Right cardiac atrium (tissue), 5 donors: ENCODE measurements at places on chromosomes 3 and 15. TPM values are rescaled to one million over a fixed set of nuclear protein-coding genes. Genes with fewer than 3 reads are reported as not detected.

DNA sequence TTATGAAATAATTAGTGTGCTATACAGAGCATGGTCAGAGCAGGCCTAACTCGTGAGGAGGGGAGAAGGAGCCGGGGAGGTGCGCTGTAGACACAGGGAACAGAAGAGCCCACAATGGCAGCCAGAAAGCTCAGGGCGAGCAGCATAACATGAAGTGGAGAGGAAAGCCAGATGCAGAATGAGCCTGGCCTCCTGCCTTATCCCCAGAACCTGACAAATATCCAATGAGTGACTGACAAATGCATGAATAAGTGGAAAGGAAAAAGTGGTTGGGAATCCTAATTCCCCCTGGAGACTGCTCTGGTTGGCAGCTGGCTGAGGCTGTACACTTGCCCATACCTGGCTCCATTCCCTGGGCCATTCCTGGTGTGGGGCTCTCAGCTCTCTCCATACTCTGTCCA is 9.2 kb upstream of the MST1R start:
- DNase-seq = no peak

GRCh38 chr3:10957976-10958749 is 34.4 kb upstream of the SLC6A1 start:
- peak; percentile 90 for DNase-seq

- DNase-seq = no peak
Measured at GRCh38 chr3:170623524-170623923, 37.6 kb upstream of the SLC7A14 start.

- DNase-seq = no peak
Measured at GRCh38 chr3:64638981-64639481, 48.8 kb downstream of the ADAMTS9 start.

Gene FBXO40
- total RNA-seq = 258 TPM

DNA sequence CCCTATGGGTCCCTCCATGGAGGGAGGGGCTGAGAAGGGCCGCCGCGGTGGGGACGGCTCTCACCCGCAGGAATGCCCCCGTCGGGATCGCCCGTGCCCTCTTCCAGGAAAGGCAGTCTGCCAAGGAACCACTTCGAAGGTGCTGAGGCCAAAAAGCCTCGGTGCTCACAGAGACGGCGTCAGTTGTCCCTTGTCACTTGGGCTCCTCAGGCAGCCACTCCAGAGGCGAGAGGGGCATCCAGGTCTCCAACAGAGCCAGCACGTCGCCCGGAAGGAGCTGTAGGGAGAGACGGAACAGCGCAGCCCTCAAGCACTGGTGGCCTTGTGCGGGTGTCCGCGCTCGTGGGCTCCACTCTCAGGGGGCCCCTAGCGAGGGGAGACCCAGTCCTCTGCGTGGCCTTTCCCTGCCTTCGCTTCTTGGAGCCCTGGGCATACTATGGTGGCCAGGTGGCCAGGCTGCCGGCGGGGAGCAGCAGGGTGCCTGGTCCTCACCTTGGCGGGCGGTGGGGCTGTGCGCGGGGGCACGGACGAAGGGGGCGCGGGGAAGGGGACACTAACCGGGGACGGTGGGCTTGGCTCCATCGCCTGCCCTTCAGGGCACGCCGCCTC is 994 bp downstream of the MESP1 start:
- no peak for DNase-seq

DNA sequence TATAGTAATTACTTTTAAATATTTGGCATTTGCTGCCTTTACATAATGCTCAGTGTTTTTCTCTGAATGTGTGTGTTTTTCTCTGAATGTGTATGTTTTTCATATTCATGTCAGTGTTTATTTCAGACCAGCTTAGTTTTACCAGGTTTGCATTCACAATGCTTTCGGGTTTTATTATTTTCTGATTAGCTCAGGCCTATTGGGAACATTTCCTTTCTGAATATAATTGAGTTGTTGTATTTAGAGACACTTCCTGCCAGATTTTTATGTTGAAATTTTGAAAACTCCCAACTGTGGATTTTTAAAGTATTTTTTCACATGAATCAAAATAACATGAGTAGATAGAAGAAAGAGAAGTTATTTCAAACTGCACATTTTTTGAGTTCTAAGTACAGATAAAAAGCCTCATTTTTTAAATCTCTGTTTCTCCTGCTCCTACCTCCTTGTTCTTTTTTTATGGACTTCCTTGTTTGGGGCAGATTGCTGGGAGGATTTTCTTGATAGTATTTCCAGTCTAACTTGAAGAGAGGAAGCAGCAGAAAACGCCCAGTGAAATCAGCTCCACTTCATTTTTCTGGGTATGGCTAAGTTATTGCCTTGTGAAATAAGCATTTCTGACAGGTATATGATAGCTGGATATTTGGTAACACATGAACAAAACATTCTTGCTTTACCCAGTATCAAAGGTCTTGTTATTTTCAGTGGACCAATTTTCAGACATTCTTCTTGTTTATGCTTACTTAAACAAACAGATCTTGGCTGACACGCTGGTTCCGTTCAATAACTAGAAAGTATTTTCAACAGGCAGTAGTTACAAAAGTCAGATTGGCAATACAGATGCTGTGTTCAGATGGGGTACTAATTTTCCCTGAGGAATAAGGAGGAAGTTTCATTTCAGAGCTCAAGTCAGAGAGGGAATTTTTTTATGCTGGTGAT is 70.7 kb downstream of the RIOX2 start:
- no peak for DNase-seq

DNA sequence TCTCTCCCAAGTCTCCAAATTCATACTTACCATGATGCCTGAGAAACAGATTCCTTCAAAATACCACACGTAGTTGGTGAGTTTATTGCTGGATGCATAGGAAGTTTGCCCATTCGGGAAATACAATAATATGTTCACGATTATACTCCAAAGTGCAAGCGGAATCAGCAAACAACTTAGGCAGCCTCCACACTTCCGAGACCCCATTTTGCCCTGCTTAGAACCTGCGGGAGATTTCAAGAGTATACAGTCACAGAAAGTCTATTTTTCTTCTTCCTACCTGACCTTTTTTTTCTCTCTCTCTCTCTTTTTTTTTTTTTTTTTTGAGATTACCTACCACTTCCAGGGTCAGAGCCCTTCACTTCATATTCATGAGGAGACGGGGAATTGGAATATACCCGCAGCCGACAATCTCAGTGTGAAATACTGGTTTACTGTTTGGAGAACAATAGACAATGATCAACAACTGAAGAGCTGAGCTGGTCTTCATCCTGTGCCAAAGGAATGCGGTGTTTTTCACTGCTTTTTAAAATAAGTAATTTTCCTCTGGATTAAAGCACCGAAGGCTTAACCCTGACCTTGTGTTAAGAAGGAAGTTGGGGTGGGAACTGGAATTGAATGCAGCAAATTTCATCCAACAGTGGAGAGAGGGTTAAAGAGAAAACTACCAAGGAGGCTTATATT is at the start of gene TM4SF18:
TM4SF18 (minus strand) TSS at position 461 of the 684 bp plus-strand sequence; CDS start at position 207, 254 bp downstream.
- DNase-seq = no peak

GRCh38 chr3:105834768-105835167 is 34.0 kb downstream of the CBLB start:
- DNase-seq = no peak

Gene MB21D2
- total RNA-seq = 3.9 TPM

DNA sequence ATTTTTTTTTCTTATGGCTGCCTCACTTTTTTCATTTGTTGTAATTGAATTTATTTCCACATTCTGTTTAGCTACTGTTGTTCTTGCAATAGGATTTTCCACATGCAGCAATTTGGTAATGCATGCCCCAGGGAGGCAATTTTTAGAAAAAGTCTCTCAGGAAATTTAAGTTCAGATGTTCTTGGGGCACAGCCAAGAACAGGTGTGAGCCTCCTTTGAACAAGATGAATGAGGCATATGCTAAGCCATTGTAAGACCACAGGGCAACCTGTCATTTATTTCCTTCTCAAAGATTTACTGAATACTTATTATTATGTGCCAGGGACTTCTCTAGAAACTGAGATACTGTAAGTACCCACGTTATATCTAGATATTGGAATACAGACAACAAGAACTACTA is 549.5 kb downstream of the DIPK2A start:
- no peak for DNase-seq

- DNase-seq = no peak
Measured at GRCh38 chr3:114319453-114319852, 25.6 kb downstream of the TIGIT start.

Gene LRRN1
- not detected for total RNA-seq

GRCh38 chr15:69510556-69510955 is 57.9 kb downstream of the RPLP1 start:
- DNase-seq = no peak

Gene C3orf20
- total RNA-seq = 0.11 TPM

DNA sequence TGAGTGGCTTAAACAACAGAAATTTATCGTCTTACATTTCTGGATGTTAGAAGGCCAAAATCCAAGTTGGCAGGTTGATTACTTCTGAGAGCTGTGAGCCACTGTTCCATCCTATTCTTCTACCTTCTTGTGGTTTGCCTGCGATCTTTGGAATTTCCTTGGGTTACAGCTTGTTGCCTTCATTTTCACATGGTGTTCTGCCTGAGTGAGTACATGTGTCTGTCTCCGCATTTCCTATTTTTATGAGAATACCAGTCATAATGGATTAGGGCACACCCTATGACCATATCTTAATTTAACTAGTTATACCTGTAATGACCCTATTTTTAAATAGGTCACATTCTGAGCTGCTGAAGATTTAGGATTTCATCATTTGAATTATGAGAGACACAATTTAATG is 294.3 kb downstream of the CNTN4 start:
- DNase-seq = no peak

DNA sequence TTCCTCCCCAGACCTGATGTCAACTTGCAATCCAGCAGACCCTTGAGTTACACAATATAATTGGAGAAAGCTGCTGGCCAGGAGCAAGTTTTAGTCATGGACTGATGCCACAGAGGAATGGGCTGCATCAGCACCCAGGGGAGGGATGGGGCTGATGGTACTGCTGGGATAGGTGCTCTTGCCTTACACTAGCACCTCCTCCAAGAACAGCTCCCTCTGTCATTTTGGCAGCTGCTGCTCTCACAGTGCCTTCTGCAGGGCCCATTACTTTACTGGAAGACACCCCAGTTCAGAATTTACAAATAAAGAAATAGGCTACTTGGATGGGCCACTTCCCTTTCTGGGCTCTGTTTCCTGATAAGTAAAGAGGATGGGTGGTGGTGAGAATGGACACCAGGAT is 85.3 kb upstream of the RORA start:
- DNase-seq = no peak

Gene SPINK8
- total RNA-seq = not detected

Gene MUC13
- not detected for total RNA-seq

Gene PATL2
- 2.4 TPM for total RNA-seq

DNA sequence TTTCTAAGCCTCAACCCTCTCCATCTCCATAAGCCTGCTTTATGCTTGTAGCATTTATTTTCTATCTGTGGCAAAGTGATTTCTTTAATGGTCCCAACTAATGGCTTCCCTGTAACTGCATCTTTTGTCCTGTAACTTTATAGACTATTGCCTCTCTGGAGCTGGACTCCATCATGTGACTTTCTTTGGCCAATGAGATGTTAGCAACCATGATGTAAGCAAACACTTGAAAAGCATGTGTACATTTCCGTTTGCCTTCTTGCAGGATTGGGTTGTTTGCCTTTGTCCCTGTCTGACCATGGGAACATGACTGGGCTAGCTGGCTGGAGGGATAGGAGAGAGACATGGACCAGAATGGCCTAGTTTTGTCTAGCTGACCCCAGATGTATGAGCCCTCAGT is 106.0 kb upstream of the LRIG1 start:
- DNase-seq = no peak

Gene SLC6A20
- total RNA-seq = not detected

GRCh38 chr3:134274571-134274970 is 23.9 kb upstream of the RYK start:
- no peak for DNase-seq

DNA sequence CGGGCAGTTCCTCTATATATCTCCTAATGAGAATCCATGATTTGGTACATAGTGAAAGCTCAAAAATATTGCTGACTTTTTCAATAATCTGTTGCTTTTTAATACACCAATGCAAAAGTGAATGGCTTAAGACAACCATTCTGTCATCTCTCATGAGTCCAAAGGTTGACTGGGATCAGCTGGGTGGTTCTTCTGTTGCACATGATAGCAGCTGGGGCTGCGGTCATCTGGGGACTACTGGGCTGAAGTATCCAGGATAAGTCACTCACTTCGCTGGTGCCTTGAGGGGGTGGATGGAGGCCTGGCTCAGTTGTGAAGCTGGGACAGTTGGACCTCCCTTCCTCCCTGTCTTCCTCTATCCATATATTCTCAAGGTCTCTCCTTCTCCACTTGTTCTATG is 53.7 kb downstream of the NOX5 start:
- no peak for DNase-seq

DNA sequence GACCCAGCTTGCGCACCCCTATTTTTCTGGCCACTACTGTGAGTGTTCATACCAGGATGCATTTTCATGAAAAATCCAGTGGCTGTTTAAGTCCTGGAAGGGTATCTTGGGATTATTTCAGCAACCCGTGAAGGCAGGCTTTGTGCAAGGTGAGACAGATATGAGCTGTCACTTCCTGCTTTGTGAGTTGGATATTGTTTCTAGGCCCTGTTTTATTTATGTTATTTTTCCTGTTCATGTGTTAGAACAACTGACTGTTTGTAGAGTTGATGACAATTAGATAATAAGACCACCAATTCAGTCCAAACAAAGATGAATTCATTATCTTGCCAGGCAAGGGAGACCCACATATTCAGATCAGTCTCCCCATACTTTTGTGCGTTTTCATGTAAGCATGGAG is 42.5 kb downstream of the ZBTB38 start:
- DNase-seq = no peak

- no peak for DNase-seq
Measured at GRCh38 chr3:129058441-129059200, 2.0 kb upstream of the GP9 start.

GRCh38 chr3:126983653-126984390 is 907 bp downstream of the PLXNA1 start:
- DNase-seq = peak; percentile 74

Gene PCYT1A
- 79.7 TPM for total RNA-seq
